Ureter (tissue), 1 donor: ENCODE measurements at places on chromosomes 5 and 9.

DNA sequence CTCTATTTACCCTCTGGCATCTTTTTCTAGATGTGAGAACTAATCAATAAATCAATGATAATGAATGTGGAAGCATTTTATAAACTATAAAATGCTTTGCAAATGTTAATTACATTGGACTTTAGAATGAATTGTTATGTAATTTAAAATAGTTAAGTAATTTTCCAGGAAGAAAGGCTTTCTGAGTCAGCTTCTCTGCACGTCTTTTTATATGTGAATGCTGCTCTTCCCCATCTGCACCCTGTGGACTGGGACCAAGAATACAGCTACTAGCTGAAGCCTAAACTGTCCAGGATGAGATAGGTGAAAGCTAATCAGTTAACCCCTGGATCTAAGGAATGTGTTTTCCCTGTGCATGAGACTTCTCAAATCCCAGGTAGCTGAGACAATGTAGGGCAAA is 292.9 kb downstream of the NR3C1 start:
- no peak for DNase-seq

DNA sequence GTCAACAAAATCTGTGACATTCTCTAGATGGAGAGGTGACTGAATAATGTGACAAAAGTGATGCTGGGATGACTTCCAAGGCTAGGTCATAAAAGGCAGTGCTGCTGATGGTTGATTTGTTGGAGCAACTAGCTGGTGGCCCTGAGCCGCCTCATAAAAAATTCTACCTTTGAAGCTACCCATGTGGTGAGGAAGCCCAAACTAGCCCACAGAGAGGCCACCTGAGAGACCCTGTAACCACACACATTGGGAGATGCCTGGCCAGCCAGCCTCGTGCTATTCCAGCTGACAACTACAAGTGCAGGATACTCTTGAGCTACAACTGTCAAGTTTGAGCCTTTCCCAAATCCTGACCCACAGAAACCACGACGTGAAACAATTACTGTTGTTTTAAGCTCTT is 22.7 kb downstream of the CLTA start:
- DNase-seq, result no peak

DNA sequence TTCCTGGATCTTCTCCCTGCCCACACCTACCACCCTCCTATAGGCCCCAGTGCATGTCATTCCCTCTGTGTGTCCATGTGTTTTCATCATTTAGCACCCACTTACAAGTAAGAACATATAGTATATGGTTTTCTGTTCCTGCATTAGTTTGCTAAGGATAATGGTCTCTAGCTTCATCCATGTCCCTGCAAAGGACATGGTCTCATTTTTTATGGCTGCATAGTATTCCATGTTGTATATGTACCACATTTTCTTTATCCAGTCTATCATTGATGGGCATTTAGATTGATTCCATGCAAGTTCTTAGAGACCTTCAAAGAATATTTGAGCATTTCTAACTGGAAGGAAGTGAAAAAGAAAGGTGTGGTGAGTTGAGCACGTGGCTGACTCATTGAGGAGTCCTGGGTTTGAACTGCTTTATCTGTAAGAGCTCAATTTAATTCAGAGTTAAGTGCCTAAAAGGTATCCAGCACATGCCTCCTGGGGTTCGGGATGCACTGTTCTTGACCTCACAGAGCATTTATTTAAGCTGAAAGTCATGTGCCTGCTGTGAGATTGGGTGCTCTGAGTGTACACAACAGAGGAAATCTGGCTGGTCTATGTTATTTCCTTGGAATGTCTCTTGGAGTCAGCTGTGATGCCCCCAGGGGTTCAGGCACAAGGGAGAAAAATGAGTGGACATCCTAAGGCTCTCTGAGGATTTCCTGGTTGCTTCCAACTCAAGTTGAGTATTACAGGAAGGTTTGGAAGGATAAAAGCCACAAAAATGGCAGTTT is 56.4 kb downstream of the SH3GL2 start:
- no peak for DNase-seq

DNA sequence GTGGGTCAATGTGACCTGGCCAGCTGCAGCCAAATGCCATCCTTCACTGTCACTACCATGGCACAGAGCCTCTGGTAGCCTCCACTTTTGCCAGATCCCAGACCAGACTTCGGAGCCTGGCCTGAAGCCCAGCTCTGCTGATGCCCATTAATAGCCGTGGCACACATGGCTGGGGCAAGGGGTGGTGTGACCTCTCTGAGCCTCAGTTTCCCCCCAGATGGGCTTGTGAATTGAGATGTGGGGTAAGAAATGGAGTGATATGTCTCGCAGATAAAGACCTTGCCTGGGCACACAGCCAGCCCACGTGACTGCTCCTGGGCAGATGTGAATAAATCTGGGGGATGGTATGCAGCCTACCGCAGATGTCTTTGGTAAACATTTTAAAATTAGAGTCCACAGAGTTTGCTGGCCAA is 13.9 kb downstream of the SUSD3 start:
- DNase-seq, result no peak

DNA sequence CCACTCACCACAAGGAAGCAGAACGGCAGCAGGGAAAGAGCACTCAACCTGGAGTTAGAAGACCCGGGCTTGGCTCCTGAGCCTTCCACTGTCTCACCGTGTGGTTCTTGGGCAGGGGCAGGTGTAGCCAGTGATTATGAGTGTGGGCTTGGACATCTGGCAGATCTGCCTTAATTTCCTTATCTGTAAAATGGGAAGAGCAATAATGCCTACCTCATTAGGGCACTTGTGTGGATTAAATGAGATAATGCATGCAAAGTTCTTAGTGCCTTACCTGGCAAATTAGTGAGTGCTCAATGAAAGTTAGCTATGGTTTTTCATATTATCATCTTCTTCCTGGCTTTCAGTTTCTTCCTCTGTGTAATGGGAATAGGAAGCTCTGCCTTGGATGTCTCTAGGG is 28.1 kb upstream of the COL15A1 start:
- no peak for DNase-seq

DNA sequence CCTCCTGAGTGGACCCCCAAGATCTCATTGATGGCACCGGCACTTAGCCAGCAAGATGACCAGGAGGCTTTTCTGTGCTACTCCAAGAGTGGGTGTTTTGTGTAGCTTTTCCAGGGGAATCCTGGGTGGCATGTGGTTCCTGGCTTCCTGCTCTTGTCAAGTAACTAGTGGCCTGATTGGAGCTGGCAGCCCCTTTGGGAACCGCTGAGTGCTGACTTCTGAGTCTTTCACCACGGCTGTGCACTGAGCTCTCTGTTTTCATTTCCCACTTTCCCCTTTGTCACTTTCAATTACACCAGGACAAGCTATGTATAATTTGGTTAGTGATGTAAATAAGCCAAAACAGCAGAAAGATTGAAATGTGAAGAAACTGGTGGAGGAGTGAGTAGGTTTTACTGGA is 255.4 kb downstream of the GOLPH3 start:
- DNase-seq, result no peak

DNA sequence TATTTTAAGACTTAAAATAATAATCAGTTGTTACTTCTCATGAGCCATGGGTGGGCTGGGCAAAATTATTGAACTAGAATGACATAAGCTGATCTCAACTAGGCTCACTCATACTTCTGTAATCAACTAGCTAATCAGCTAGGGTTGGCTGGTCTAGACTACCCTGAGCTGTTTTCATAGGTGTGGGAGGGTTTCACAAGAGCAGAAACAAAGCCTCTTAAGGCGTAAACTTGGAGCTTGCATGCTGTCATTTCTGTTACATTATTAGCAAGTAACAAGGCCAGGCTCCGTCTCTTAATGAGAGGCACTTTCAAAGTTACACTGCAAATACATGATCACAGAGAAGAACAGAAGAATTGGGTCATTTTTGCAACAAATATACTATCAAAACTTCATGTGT is 57.2 kb upstream of the GHR start:
- DNase-seq, result no peak

DNA sequence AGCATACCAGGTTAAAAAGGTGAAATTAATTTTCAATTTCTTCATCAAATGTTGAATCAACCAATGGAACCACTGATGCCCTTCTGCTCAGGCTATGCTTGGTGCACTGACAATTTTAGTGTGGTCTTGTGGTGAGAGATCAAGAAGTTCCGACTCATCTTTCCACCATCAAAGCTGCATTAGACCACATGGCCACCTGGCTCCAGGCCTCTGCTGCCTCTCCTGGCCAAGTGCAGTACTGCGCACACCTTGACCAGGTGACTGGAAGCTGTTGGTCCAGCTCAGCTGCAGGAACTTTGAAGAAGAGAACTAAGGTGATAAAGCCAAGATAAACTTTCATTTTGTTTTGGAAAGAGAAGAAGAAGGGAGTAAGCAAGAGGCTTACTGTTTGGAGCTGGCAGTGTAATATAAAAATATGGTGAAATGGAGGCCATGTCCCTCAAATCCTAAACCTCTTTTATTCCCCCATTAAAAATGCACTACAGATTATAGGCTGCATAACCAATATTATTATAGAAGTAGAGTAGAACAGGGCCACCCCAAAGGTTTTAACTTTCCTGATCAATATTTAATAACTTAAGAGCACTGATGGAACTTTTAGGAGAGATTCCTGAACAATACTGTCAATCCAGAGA is 315.5 kb upstream of the C9orf72 start:
- no peak for DNase-seq

DNA sequence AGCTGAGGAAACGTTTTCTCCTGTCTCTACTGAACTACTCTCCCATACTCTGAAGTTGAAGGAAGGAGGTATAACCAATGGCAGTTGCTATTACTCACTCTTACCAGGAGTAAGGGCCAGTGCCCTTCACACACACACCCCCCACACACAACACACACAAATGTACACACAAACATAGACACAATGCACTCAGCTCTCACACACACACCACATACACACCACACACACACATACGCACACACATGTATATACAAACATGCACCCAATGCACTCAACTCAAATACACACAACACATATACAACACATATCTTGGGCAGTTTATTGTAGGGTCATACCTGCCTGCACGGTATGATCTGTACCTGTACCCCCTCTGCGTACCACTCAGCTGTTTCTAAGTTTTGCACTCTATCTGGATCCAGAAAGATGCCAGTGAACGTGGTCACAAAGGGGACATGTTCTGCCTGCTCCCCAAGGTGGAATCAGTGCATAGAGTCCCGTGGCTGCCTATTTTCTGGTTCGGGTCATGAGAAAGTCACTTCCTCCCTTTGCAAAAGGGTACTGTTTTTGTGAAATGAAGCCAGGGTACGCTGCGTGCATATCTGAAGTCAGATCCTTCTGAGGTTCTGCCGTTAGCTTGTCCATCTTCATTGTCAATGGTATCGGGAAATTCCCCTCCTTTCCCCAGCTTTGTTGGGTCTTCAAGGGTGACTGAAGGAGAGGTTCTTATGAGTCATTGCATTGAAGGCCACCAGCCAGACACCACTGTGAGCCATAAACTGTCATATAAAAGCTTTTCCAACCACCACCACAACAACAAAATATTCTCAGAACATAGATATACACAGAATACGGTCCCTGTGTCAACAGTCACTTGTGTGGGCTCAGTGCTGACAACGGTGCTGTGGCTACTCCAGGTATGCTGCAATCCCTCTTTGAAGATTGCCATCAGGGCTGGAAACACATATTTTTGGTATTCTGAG is 131.9 kb downstream of the UGCG start:
- no peak for DNase-seq

GRCh38 chr5:170390472-170390871 is 1.3 kb upstream of the KCNMB1 start:
- DNase-seq, result no peak

GRCh38 chr9:121753802-121754654 is 102.6 kb downstream of the DAB2IP start:
- no peak for DNase-seq

DNA sequence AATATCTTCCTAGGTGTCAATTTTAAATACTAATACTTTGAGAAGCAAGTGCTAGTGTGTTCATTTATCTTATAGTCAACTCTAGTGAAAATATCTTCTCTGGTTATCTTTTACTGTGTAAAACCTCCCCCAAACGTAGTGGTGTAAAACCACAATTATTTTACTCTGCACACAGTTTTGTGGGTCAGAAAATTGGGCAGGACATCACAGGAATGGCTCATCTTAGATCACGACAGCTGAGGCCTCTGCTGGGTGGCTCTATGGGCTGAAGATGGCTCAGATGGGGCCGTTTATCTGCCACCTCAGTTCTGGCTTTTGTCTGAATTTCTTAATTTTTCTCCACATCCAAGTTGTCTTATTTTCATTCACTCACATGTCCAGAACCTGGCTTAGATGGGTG is 457.2 kb upstream of the ACTBL2 start:
- no peak for DNase-seq

- peak; percentile 26 for DNase-seq
These were observed 156.8 kb downstream of the MACROH2A1 start for GRCh38 chr5:135242021-135242865.

GRCh38 chr9:124475868-124476690 is 25.8 kb downstream of the ADGRD2 start:
- DNase-seq, result no peak

- no peak for DNase-seq
These were observed 5.7 kb downstream of the BARHL1 start for GRCh38 chr9:132588098-132588497.

DNA sequence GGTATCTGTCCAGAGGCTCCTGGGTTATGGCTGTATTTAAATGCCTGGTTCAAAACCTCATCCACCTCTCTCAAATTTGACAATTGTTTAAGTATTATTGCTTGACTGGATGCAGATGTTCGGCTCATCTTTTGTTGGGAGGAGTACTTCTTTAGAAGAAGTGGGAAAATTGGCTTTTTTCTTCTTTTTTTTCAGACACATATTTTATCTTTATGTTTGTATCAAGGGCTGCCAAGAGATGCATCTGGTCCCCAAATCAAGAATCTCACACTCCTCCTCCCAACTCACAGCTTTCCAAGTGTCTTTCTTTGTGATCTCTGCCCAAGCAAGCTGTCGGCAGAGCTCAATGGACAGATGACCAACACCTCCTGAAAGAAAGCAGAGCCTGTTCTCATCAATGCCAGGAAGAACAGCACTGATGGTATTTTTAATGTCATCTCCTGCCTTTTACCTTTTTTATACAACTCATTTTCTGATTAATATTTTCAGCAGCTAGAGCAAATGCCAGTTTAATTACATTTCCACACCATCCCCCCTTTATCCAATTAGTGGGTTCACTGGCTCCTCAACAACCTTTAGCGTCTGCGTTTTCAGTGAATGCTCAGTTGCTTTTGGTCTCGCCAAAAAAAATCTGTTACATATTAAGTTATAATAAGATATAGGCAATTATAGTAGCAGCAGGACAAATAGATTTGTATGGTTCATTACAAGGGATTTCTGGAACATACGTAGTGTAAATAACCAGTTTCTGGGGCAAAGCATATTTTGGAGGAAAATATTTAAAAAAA is 110.3 kb upstream of the SLIT3 start:
- no peak for DNase-seq

DNA sequence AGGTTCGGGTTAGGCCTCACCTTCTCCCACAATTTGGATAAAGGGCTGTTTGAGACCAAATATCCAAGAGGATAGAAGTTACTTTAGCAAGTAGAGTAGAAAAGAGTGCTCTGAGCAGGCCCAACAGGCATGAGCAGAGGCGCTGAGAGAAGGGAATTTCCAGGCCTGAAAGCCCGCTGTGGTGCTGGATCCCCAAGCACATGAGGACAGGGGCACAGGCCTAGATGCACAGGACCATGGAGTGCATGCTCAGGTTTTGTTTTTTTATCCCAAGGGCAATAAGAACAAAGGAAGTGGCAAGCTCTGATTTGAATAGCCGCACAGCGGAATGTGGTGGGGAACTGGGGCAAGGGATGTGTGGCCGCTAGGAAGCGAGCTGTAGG is 33.3 kb downstream of the OSMR start:
- DNase-seq, result no peak
